ENCODE measurements at places on chromosomes 7 and 10.

GRCh38 chr7:923108-924041, 31.1 kb downstream of the ADAP1 start:
- DNase-seq, result peak; percentile 96

DNA sequence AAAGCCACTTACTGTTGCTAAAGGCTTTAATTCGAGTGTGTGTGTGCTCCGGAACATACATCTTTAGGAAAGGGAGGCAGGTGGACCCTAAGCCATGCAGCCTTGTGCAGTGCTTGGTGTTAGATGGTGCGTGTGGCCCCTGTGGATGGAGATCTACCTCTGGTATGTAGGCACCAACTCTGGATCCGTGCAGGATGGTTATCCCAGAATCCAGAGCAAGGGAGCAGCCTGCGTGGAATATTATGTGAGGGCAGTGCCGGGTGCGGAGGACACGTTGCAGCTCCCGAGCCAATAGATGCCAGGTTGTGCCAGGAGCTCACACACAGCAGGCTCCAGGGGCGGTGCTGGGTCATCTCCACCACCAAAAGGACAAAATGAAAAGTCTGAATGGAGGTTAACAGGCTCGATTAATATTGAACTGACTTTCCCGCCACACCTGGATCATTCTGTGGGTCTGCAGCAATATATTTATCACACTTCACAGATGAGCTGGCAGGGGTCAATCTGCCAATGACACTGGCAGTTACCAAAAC, 143.0 kb upstream of the NPS start:
- DNase-seq, result no peak

- no peak for DNase-seq
These were observed 1.1 kb downstream of the AUTS2 start for GRCh38 chr7:69599286-69599954.

DNA sequence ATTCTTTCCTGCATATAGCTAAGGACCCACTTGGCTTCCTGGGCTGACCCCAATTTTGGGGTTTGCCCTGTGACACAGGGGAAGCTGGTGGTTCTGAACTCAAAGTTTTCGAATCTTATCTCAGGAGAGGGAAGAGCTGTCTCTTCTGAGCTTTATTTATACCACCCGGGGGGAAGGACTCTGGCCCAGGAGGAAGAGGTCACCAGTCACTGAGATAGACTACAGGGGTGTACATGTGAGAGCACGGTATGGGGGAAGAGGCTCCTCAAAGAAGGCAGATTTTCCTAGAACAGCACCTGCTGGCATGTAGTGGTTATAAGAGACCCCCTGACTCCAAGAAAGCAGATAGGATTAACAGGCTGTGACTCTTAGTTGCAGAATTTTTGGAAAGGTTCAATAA, 101.8 kb upstream of the ELMO1 start:
- DNase-seq, result no peak

DNA sequence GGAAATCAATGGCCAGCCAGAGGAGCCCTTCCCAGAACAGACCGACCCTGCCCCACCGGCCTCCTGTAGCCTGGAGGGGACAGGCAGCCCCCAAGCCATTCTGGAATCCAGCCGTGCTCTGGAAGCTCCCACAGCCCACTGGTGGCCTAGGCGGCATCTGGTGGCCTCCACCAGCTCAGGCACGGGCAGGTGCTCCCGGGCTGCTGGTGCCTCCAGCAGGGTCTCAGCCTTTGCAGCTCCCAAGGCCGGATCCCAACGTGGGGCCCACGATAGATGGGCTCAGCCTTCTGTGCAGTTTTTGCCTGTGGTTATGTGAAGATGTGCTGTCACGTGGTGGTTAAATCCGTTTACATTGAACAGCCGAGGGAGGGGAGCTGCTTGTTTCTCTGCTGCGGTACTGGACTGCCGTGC, 44.4 kb downstream of the JAKMIP3 start:
- no peak for DNase-seq
